ENCODE measurements at places on chromosomes 13 and 19. TPM values are rescaled to one million over a fixed set of nuclear protein-coding genes. Genes with fewer than 3 reads are reported as not detected.

DNA sequence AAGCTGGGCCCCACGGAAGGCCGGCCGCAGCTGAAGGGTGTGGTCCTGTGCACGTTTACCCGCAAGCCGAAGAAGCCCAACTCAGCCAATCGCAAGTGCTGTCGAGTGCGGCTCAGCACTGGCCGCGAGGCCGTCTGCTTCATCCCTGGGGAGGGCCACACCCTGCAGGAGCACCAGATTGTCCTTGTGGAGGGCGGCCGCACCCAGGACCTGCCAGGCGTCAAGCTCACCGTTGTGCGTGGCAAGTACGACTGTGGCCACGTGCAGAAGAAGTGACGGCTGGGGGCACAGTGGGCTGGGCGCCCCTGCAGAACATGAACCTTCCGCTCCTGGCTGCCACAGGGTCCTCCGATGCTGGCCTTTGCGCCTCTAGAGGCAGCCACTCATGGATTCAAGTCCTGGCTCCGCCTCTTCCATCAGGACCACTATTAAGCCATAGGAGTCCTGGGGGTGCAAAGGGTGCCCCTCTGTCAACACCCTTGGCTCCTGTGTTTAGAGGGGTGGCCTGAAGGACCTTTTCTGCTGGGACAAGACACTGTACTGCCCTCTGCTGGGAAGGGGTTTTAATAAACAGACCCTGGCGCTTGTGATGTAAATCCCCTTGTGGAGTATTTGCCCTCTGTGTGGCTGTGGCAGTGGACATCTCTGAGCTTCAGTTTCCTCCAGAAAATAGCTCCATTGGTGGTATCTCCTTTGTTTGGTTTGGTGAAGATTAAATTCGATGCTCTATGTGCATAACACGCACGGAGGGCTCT is 1.9 kb downstream of the MRPS12 start:
- DNase-seq = peak; percentile 48

GRCh38 chr13:46468570-46469463 is 81.8 kb upstream of the RUBCNL start:
- DNase-seq = peak; percentile 57

GRCh38 chr13:76967031-76967430 is 18.7 kb downstream of the ACOD1 start:
- DNase-seq = no peak

Gene TLE2
- total RNA-seq = 2.4 TPM

Measured in LHCN-M2 (cell line).